ENCODE measurements at places on chromosomes 7 and 10. TPM values are rescaled to one million over a fixed set of nuclear protein-coding genes. Genes with fewer than 3 reads are reported as not detected.

GRCh38 chr7:146960773-146961391 is 844.3 kb downstream of the CNTNAP2 start:
- no peak for DNase-seq

DNA sequence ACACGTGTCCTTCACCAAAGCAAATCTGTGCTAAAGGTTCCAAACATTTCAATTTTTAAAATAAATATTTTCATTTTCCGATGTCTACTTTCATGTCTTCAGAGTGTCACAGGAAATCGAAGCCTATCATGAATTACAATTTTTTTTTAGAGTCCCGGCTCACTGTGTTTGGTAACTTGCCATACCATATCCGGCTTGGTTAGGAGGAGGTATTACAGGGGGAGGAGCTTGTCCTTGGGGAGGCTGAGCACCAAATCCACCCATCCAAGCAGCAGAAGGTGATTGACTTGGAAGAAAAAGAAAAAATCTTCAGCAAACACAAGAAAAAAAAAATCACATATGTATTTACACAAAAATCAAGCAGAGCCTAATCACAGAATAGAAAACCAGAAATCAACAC is 21.3 kb downstream of the TIAL1 start:
- no peak for DNase-seq

GRCh38 chr10:99296605-99297004 is 32.6 kb upstream of the CNNM1 start:
- DNase-seq: no peak

GRCh38 chr7:82049442-82049841 is 279.6 kb upstream of the HGF start:
- DNase-seq: no peak

COG5 gene
- 79.4 TPM for total RNA-seq

Data from urinary bladder (tissue), 4 donors.